GM20000 (cell line): ENCODE measurements at places on chromosomes 12 and 14.
A peak's percentile ranks its signal among the peaks of the same experiment; 100 is the strongest.

GRCh38 chr14:87705439-87705896, 287.5 kb downstream of the GALC start:
- DNase-seq: no peak

DNA sequence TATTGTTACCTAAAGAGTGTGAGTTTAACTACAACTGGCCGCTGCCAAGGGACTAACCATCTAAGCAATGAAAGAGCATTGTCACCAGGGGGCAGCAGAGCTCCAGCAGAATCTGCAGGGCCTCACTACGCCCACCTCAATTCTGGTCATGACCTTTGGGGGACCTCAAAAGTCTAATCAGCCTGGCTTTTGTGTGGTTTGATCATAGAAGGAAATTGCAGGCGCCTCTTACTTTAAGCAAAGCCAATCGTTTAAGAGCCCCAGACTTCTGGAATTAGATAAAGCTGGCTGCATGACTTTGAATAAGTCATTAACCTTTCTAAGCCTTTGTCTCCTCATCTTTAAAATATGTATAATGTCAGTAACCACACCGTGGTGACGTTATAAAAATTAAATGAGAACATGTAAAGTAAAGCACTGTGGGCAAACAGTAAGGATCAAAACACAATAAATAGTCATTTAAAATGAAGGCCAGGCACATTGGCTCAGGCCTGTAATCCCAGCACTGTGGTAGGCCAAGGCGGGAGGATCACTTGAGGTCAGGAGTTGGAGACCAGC, 58.6 kb downstream of the TBX3 start:
- peak; percentile 52 for DNase-seq

- no peak for DNase-seq
Observed at GRCh38 chr14:102356280-102356679, 6.4 kb downstream of the CINP start.

GRCh38 chr14:54629183-54629582, 62.3 kb downstream of the SAMD4A start:
- DNase-seq: no peak

- DNase-seq: no peak
Observed at GRCh38 chr14:62546862-62547474, 498.3 kb downstream of the KCNH5 start.

DNA sequence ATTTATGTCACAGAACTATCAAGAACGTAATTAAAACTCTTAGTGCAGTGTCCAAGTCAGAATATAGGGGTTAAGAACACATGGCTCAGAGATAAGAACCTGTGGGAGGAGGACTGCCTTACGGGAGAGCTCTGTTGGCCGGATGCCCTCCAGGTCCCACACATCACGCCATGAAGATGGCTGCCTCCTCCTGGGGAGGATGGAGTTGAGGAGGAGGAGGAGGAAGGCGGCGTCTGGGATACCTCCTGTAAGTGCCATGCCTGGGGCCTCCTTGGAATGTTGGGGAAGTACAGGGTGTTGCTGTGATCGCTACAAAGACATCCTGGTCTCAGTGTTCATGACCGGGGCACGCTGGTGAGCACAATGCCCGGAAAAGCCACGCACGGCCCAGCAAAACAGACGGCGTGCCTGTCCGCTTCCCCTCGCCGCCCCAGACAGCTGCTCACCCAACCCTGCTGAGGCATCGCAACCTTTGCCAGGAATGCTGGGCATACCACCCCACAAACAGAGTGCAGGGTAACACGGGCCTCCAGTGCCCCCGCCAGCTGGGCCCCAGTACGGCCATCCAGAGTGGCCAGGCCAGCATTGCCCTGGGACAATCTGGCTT, 28.7 kb upstream of the CD9 start:
- no peak for DNase-seq

DNA sequence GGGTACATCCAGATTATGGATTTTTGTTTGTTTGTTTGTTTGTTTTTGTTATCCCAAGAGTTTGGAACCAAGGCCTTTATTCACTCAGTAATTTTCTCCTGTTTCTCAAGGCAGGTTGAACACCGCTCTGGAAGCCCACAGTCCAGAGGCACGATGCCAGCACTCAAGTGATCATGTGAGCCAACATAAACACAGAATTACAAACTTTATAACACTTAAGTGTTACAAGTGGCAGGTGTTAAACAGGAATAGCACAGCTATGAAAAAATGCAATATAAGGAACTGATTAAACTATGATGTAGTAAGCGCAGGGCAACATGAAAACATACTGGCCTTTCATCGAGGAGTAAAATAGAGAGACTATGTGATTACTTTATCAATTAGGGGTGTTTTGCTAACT, 1885.8 kb upstream of the SEL1L start:
- DNase-seq: no peak

DNA sequence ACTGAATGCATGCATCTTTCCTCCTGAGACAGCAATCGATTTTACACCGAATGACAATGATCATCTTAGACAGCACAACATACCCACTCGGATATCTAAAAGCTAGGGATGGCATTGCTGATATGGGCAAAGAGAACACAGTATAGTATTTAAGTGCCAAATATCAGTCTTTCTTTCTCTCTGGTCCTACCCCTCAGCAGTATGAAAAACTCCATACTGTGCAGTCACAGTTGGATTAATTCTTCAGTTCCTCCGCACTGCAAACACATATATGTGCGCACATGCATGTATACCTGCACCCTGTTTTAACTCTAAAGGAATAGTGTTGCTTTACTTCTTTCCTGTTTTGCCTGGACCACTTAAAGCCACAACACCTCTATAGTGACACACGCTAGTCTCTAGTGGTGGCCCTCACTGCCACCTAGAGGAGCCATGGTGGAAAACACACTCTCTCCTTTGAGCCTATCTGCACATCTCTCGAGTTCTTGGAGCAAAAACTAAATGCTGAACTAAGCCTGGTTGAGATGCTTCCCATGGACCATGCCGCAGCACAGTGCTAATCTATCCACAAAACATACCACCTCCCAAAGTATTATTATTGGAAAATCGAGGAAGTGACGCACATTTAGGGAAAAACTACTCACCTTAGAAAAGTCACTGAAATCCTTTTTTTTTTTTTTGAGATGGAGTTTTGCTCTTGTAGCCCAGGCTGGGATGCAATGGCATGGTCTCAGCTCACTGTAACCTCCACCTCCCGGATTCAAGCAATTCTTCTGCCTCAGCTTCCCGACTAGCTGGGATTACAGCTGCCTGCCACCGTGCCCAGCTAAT, 11.9 kb downstream of the TMEM52B start:
- peak; percentile 71 for DNase-seq

DNA sequence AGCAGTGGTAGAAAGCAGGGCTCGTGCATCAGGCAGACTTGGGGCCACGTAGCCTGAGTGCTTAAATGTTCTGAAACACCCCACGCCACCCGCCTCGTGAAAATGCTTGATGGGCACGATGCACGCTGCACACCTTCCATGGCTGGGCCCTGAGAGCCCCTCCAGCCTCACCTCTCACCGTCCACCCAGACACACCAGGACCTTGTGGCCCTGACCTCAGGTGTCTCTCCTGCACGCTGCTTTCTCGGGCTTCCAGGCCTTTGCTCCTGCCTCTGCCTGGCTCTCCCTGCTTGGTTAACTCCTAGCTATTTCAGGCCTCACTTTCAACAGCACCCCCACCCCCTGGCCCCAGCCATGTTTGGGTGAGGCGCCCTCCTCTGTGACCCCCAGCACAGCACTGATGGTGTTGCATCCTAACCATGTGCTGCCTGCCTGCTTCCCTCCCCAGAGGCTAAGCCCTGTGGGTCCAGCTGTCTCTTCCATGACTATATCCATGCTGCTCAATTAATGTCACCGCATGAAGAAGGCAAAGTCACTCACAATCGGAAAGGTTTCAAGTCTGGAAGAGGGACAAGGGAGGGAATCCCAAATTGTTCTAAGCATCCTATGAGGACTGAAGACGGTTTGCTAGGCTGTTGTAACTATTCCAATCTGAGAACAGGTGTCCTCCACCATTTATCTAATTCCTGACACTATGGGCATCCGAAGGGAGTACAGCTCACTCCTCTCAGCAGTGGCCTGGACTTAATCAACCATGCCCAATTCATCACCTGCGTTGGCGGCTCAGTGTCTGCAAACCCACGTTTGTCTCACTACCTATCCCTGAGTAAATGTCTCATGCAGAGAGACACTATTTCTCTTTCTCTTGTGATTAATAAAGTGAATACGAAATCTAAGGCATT, 82.2 kb downstream of the CCDC88C start:
- no peak for DNase-seq

DNA sequence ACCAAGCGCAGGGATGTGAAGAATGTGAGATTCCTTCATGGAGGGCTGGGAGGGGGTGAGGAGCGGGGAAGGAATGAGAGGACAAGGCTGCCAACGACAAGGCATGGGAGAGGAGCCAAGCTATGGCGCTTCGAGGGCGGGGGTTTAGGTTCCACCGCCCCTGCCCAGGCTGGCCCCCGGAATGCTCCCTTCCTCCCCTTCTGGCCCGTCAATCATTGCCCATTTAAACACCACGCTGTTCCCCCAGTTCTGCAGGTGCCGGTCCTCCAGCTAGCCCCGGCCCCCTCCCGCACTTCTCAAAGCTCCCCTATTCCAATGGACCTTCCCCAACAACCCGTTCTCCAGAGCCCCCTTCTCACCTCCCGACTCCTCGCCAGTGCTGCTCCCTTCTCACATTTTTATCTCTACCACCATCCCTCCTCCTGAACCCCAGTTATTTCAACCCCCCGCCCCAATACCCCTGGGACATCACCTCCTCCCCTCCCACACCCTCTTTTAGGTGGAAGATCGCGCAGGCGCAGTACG, 428 bp downstream of the RNF41 start:
- DNase-seq: no peak

DNA sequence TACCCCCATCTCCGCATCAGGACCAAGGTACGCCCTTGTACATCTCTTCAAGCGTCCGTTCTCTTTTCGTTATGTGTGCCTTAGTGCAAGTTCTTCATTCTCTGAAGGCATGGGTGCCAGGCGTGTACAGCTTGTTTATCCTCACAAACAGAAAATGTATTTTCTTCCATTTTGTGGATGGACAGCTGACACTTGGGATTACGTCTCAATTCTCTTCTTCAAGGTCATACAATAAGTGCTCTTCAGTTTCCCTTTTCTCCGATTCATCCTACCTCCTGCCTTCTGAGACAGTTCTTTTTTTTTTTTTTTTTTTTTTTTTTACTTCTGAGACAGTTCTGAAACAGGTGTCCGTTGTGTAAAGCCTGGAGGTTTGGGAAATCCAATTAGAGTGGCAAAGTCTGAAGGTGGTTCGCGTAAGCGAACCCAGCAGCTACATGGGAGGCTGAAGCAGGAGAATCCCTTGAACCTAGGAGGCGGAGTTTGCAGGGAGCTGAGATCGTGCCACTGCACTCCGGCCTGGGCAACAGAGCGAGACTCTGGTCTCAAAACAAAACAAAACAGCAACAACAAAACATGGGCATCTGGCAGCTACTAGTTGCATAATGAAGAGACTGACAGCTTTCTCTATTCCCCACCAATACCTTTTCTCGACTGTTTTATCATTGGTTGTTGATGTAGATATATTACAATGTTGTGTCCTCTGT, 734 bp downstream of the COX6A1 start:
- no peak for DNase-seq

DNA sequence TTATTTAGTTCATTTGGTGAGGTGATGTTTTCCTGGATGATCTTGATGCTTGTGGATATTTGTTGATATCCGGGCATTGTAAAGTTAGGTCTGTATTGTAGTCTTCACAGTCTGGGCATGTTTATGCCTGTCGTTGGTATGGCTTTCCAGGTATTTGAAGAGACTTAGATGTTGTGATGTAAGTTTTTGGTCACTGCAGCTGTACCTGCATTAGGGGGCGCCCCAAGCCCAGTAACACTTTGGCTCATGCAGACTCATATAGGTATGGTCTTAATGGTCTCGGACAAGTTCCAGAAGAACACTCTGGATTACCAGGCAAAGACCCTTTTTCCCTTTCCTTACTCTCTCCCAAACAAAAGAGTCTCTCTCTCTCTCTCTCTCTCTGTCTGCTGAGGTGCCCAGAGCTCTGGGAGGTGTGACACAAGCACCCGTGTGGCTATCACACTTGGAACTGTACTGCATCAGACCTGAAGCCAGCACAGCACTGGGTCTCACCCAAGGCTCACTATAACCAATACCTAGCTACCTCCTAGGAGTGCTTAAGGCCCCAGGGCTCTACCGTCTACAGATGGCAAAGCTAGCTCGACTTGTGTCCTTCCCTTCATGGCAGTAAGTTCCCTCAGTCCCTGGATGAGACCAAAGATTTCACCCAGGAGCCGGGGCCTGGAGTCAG, 425.8 kb upstream of the ATXN7L3B start:
- DNase-seq: no peak

DNA sequence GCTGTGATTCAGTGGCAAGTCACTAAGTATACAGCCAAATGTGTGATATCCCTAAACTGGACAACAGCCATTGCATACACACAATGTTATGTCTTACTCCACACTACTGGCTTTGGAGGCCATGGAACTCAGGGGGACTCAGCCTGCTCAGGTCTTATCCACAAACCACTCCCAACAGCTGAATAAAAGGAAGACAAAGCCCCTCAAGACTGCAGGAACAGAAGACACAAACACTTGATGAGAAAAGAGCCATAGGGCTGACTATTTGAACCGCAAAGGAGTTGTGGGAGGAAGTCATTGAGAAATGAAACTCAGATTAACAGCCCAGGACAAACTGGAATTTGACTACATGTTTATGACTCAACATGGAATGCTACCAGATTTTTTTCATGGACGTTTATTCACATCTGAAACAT, 40.9 kb downstream of the PTGER2 start:
- no peak for DNase-seq

GRCh38 chr14:77007975-77008421, 20.5 kb downstream of the IRF2BPL start:
- DNase-seq: no peak

GRCh38 chr14:105204206-105204930, 23.3 kb upstream of the NUDT14 start:
- DNase-seq: no peak

- DNase-seq: no peak
Observed at GRCh38 chr12:125981610-125982253, 916.5 kb downstream of the AACS start.

GRCh38 chr12:41983856-41984255, 160.8 kb downstream of the GXYLT1 start:
- DNase-seq: no peak

GRCh38 chr12:106079148-106079738, 59.5 kb downstream of the NUAK1 start:
- DNase-seq: no peak

DNA sequence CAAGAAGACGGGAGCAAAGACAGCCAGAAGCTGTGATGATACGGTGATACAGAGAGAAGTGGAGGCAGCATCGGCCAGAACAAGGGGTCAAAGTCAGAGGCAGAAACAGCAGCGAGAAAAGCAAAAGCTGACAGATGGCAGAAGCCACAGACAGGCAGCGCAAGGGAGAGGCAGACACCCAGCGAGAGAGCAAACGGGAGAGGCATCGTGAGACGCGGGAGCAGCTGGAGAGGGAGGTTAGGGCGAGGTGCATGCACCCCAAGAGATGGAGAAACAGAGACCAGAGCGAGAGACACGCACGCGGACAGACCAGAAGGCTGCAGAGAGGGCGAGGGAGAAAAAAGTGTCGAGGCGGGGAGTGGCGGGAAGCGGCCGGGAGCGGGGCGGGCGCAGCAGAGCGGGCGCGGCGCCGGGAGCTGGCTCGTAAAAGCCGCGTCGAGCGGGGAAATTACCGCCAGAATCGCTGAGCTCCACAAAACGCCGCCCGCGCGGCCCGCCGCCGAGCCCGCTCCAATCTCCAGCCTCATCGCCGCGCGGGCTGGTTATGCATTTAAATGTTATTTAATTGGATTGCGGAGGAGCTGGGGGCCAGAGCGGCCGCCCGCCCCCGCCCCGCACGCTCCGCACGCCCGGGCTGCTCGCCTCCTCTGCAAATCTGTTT, 15.6 kb downstream of the SMUG1 start:
- peak; percentile 63 for DNase-seq
